Foreskin fibroblast (primary cell): ENCODE measurements at places on chromosomes 12 and 14.
A peak's percentile ranks its signal among the peaks of the same experiment; 100 is the strongest.

DNA sequence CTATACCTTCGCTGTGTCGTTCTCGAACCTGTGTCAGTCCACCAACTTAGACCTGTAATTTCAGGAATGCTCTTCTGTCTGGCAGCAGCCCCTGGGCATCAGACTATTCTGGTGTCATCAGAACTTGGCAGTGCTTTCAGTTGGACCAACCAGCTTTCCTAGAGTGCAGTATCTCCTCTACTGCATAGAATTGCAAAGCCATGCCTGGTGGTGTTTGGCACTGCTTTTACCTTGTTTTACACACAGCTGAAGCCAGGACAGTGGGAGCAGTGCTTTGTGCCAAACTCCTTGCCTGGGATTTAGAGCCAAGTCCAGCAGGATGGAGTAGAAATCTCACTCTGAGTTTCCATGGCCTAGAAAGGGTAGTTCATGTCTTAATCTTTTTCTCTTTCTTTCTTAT lies 1.5 kb downstream of the FLVCR2 start:
- DNase-seq: peak; percentile 26

DNA sequence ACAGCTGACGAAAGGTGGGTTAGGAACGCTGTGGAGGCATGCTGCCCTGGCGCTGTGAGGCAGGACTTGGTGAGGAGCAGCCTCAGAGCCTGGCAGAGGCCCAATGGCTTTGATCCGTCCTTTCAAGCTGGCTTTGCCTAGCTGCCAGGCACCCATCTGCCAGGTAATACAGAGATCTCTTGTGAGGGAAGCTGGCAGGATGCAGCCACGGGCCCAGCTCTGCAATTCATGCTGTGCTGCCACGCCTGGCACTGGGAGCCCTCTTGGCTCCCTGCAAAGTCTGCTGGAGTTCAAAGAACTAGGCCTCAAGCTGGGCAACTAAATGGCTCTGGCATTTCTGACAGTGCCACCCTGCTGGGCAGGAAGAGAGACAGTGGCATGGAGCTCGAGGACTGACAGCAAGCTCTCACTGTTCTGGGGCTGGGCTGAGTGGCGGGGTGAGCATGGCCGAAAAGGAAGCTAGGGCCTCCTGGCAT lies 18.7 kb downstream of the IQSEC3 start:
- no peak for DNase-seq

GRCh38 chr14:89447182-89447944 lies 30.3 kb upstream of the FOXN3 start:
- no peak for DNase-seq

- no peak for DNase-seq
Observed at GRCh38 chr14:99272899-99273765, 1.1 kb upstream of the BCL11B start.

DNA sequence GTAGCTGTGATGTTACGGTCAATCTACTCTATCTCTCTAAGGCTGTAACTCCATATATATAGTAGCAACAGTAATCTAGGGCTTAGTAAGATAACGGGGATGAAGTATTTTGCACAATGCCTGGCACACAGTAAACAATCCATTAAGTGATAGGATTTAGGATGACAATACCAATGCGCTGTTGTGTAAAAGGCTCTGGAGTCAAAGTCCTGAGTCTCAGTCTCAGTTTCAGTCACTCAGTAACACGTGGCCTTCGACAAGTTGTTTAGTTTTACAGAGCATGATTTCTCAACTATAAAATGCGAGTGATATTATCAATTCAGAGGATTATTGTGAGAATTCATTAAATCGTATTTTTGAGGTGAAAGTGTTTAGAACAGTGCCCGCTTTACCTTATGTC lies 162.4 kb downstream of the GARIN6 start:
- DNase-seq: no peak

GRCh38 chr12:102883204-102883799 lies 33.7 kb downstream of the PAH start:
- peak; percentile 4 for DNase-seq

DNA sequence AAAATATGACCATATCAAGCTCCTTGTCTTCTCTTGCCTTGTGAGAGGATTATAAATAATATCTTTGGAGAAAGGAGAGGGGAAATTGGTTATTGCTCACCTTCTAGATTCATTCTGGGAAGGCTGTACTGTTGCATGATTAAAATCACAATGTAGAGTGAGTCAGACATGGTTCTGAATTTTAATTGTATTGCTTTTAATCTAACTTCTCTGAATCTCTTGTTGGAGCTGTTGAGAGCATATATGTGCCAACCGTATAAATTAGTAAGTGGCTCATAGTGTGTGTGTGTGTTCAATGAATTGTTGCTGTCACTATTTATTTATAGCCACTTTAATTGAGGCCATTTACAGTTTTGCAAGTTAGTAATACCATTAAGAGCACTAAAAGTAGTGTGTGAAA lies 56.1 kb downstream of the KCNJ8 start:
- no peak for DNase-seq

DNA sequence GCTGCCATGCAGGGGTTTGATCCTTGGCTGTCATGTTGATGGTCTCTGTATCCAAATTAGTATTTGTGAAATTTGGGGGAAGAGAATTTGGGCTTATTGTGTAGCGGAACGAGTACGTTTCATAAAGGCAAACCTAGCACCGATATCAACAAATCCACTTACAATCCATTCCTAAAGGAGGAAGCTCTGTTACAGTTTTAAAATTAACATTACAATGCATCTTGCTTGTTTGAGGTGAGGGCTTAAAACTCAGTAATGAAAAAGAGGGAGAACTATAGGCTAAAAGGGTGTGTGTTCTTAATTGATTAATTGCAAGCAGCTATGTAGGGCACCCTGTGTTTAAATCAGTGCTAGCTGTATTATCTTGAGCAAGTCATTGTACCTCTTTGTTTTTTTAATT lies 13.7 kb downstream of the RASSF3 start:
- no peak for DNase-seq

DNA sequence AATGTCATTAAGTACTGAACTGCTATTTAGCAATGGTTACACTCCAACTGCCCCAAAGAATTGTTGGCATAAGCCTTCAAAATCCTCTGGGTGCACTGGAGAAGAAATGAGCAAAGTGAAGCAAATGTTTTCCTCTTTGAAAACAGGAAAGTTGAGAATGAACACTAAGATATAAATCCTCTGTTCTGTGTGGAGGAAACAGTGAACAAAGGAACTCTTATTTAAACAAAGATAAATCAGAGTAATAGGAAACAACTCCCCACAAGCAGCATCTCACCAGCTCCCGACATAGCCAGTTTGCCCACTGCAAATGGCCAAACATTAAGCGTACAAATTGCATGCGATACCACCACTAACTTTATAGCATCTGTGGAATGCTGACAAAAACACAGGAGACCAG lies 54.0 kb downstream of the BCAT1 start:
- no peak for DNase-seq

- DNase-seq: no peak
Observed at GRCh38 chr12:56086608-56087007, 6.6 kb downstream of the ERBB3 start.

GRCh38 chr14:22865424-22866405 lies 5.8 kb upstream of the LRP10 start:
- no peak for DNase-seq

DNA sequence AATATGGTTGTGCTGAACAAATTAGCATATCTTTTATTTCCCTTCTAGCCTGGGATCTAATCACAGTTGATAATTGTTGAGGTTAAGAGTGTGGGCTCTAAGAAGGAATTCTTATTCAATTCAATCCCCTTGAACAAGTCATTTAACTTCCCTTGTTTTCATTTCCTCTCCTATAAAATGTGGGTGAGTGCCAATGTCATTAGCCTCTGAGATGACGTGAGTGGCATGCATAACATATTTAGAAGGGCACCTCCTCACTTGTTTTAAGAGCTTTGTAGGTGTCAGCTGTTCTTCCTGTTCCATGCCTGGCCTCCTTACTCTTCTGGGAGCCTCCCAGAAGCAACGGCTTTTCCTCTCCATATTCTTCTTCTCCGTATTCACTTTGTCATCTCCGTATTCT lies 155.4 kb upstream of the NEDD1 start:
- DNase-seq: no peak

- DNase-seq: no peak
Observed at GRCh38 chr14:67784244-67784823, 32.1 kb downstream of the ZFYVE26 start.

DNA sequence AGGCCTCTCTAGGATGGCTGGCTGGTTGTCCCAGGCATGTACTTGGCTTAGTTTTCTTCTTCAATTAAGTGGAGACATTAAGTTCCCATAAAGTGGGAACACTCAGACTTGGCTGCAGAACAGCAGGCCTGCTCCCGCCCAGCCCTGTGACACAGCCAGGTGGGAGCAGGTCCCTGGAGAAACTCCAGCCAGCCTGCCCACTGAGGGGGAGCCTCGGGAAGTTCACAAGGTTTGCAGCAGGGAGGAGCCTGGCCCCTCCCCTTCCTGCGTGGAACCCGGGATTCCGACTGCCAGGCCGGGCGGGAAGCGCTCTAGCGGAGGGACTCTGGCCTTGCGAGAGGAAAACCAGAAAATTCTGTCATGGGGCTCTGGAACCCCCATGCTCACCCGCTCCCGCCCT lies 98.3 kb upstream of the EVL start:
- no peak for DNase-seq

GRCh38 chr12:2023365-2023764 lies 19.1 kb upstream of the DCP1B start:
- no peak for DNase-seq

DNA sequence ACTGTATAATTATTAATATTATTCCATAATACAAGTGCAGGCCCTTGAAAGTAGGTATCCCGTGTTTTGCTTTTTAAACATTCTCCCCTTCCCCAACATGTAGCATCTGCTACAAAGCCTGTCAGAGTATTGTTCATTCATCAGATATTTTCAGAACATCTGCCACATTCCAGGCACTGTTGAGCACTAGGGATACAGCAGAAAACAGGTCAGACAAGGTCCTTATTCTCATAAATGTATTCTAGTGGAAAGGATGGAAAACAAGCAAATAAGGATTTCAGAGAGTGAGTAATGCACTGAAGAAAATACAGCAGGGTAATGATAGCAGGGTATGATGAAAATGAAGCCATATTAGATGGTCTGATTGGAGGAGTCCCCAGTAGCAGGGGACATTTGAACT lies 3.8 kb downstream of the ERP29 start:
- DNase-seq: no peak

- peak; percentile 38 for DNase-seq
Observed at GRCh38 chr12:67428431-67428830, 159.3 kb downstream of the CAND1 start.

- DNase-seq: no peak
Observed at GRCh38 chr12:84603484-84604248, 308.9 kb downstream of the SLC6A15 start.

- DNase-seq: no peak
Observed at GRCh38 chr14:23481979-23482822, 12.7 kb downstream of the NGDN start.

DNA sequence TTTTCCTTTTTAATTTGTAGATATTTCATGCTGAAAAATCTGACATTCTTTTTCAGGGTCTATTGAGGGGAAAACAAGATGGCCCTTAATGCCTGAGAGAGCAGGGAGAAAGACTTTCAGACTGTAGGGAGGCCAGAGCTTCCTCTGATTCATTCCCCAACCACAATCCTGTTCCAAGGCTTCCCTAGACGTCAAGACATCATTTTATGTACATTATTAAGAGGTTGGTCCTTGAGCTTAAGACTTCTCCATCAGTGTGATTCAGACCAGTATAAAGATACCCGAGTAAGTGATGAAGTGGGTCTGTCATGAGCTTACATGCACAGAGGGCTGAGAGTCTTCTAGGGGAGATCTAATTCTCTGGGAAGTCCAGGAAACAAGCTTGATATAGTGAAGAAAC lies 57.3 kb downstream of the AVPR1A start:
- DNase-seq: no peak

DNA sequence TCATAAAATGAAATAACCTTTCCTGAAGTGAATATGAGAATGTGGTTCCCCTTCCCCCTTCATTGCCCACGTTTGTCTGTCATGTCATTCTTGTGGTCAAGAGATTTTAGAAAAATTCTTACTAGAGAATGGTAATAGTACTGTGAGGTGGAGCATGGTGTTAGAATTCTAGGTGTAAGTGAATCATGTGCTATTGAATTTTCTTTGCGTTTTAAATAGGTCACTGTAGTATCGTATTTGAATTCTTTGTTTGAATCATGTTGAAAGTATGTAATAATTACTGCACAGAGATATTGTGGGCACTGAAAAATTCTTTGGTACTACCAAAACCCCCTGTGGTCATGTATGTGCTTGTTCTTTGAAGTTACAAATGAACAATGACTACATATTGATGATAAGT lies 49.9 kb downstream of the FUT8 start:
- DNase-seq: no peak

GRCh38 chr12:4663971-4664505 lies 15.1 kb downstream of the NDUFA9 start:
- peak; percentile 89 for DNase-seq

- peak; percentile 27 for DNase-seq
Observed at GRCh38 chr12:109804820-109805761, 28.1 kb downstream of the TRPV4 start.

GRCh38 chr14:97916669-97917568 lies 1119.7 kb downstream of the VRK1 start:
- no peak for DNase-seq

DNA sequence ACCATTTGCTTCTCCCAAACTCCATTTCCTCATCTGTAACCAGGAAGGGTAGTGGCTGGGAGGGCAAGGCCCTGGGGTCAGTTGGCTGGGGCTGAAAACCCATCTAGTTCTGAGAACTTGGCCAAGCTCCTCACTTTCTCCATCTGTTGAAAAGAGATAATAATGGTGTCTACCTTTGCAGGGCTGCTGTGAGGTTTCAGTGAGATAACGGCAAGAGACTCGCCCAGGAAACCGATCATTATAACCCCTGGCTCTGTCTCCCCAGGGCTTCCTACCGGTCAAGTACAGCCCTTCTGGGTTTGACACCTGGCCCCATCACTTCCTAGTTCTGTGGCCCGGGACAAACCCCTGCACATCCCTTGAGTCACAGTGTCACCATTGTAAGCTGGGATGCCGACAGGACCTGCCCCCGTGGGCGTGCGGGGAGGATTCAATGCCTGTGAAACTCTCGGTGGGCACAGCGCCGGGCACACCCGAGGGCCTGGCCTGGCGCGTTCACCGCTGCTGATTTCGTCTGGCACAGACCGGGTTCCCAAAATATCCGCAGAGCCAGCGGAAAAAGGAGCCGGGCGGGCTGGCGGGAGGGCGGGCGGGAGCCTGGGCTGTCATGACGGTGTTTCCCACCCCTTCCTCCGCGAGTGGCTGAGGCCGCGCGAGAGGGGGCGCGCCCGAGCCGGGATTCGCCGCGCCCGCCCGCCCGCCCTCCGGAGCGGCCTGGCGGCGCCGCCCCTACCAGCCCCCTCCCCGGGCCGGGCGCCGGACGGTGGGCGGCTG lies 4.4 kb downstream of the KMT5A start:
- peak; percentile 88 for DNase-seq

GRCh38 chr12:113945174-113946173 lies 20.7 kb downstream of the RBM19 start:
- no peak for DNase-seq

- DNase-seq: peak; percentile 31
Observed at GRCh38 chr14:22333422-22334274, 255.4 kb downstream of the DAD1 start.
